AG10803 (cell line): ENCODE measurements at places on chromosomes 5 and 9.
A peak's percentile ranks its signal among the peaks of the same experiment; 100 is the strongest.

- peak; percentile 46 for DNase-seq
These were observed 40.9 kb upstream of the IDNK start for GRCh38 chr9:83582029-83582428.

DNA sequence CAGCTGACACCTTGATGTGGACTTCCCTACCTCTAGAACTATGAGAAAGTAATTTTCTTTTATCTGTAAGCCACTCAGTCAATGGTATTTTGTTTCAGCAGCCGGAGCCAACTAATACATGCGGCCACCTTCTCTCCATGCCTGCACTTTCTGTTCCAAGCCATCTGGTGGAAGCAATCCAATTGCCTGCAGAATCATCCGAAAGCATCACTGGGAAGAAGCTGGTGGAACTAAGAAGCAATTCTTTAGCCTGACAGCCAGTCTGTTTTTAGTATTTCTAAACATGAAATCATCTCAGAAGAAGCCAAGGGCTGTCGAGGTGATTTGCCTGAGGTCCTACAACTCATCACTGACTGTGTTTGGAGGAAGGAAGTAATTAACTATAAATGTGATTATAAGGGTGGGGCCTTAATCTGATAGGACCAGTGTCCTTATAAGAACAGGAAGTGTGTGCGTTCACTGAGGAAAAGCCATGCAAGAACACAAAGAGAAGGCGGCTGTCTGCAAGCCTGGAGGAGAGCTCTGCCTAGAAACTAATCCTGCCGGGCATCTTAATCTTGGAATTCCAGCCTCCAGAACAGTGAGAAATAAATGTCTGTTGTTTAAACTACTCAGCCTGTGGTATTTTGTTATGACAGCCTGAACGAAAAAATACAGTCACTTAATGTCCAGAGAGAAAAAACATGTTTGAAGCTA lies 49.1 kb downstream of the NXNL2 start:
- peak; percentile 75 for DNase-seq

DNA sequence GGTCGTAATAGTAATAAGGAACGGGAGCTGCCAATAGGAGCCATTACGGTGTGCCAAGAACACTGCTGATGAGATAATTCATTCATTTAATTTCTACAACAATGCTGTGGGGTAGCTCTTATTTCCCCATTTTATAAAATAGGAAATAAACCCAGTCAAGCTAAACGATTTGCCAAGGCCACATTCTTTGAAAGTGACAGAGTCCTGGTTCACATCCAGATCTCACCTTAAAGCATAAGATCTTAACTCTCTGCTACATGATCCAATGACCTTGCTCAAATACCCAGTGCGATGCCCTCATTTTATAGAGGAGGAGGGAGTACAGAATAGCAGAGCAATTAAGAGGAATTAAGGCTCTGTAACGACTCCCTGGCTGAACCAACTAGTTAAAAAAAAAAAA lies 5.0 kb downstream of the PDE6A start:
- DNase-seq = no peak

DNA sequence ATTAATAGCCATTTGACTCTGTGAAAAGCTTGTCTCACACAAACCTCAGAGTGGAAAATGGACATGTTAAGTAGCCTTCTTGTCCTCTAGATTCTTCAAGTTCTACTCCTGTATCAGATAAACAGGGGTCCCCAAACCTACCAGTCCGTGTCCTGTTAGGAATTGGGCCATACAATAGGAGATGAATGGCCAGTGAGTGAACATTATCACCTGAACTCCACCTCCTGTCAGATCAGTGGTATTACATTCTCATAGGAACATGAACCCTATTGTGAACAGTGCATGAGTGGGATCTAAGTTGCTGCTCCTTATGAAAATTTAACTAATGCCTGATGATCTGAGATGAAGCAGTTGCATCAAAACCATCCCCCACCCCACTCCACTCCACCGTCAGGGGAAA lies 136.3 kb downstream of the TMEM232 start:
- DNase-seq = peak; percentile 18

- DNase-seq = peak; percentile 100
These were observed 65.3 kb downstream of the CSNK1A1 start for GRCh38 chr5:149485655-149486615.

DNA sequence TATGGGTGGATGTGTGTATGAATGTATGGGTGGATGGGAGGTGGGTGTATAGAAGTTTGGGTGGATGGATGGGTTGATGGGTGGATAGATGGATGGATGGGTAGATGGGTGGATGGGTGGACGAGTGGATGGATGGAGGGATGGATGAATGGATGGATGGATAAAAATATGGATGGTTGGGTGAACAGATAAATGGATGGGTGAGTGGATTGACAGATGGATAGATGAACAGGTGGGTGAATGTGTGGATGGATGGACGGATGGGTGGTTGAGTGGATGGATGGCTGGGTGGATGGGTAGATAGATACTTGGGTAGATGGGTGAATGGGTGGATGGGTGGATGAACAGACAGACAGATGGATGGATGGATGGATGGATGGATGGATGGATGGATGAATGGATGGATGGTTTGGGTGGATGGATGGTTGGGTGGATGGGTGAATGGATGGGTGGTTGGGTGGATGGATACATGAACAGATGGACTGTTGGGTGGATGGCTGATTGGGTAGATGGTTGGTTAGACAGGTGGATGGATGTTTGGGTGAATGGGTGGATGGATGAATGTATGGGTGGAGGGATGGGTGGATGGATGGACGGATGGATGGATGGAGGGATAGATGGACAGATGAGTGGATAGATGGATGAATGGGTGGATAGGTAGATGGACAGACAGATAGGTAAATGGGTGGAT lies 166.8 kb downstream of the IRX2 start:
- DNase-seq = no peak

- DNase-seq = peak; percentile 74
These were observed 19.3 kb downstream of the PPIP5K2 start for GRCh38 chr5:103139264-103139865.

DNA sequence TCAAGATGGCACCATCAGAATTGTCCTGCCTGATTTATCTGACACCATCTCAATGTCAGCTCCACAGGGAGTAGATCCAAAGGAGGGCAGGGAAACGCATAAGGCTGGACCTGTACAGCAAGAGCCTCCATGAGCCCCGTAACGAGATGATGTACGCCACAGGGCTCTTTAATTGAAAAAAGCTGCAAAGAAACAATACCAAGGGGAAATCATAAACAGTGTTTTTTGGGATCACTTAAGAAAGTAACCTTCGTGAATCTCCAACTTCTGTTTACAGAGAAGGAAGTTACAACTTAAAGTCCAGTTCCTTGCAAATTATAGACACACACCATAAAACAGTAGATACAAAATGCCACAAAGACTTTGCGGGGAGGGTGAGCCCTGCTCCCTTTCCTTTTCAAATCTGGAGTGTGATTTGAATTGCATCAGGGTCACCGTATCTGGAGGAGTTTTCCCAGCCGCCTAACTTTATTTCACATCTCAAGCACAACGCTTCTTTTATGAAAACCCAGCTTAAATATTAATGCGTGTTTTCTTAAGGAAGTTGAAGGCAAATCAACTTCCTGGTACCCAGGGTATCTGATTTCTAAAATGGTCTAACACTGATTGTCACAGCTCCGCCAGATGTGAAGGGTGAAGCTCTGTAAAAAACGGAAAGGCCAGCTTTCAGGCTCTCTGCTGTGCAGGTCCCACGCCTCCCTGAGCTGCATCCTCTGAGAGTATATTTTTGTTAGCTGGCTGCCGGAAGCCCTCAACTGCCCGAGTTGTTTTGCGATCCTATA lies 88.9 kb downstream of the EBF1 start:
- peak; percentile 58 for DNase-seq

- DNase-seq = no peak
These were observed 15.3 kb downstream of the ARPC5L start for GRCh38 chr9:124877021-124877782.

DNA sequence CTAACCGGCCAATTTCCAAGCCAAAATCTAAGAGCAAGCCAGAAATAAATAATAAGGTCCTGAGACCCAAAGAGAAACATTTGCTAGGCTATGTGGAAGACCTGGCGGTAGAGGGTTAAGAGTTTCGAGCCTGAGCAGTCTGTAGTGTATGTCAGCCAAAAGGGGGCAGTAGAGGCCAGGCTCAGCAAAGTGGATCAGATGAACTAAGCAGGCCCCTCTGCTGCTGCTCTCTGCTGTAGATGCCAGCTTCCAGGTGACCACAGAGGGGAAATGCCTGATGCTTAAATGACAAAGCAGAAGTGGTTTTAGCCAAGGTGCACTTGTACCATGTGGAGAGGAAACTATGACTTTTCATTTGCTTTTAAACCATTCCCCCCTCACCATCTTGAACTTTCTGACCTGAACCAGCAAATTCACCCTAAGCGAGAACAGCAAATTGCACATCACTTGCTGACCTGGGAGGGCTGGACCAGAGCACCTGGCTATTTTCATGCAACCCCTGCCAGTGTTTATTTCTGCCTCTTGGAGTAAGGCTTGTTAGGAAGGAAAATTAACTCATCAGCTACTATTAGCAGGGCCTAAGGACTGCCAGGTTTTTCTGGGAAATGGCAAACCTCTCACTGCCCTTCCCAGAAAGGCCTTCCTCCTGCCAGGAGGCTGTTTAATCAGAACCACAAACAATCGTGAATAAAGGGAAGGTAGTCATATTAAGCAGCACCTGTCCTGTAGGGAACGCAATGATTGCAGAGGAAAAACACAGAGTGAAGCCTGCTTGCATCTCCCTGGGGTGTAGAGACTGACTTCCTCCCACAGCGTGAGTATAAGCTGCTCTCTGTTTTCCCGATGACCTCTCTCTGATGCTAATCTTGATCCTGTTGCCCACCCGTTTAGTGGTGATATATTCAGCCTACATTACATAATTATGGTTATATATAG lies 818.2 kb downstream of the TLR4 start:
- peak; percentile 74 for DNase-seq

DNA sequence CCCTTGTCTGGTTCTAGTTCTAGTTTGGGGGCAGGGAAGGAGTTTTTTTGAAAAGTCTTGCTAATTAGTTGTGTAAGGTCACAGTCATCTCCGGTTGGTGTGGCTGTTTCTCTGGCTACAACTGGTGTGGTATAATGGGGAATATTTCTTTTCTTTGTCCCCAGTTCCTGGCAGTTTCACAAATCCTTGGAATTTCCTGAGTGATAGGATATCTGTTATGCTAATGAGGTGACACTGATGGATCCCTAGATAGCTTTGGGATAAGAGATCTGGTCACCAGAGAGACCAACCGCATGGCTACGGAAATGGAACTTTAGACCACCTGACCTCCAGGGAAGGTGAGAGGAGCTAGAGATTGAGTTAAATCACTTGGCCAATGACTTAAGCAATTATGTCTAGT lies 494.6 kb downstream of the ARHGEF28 start:
- no peak for DNase-seq

DNA sequence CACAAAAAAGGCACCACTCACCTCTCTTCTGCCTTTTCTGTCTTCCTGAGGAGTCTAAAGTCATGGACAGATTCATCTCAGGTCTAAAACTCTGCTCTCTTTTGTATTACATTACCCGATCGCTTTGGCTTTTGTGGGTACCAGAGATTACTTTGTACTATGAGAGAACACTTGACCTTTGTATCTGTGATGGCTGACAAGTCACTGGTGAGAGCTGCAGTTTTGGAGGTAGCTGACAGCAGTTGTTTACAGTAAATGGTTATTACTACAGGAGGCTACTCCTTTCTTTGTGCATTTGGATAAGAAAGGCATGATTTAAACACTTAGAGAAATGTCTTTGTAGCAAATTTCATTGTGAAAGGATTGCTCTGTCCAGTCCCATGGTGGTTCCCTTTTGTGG lies 307.3 kb downstream of the FBXL17 start:
- DNase-seq = no peak

DNA sequence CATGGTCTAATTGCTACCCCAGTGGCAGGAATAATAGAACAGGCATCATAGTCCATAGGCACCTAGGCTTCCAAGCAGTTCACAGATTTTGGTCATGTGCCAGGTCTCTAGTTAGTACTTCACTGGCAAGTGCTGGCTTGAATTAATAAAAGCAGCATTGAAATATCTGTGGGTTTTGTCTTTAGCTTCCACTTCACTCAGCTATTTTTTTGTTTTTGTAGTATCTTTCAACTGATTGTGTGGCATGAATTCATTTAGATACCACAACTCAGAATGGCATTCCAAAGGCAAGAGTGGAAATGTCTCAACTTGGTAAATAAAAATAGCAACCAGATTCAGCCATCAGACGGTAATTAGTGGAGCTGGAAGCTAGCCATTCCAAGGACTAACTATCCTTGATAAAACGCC lies 27.9 kb upstream of the ITGA2 start:
- peak; percentile 79 for DNase-seq

GRCh38 chr9:124415852-124416484 lies 726 bp upstream of the PSMB7 start:
- no peak for DNase-seq

GRCh38 chr9:23123048-23123632 lies 676.5 kb downstream of the DMRTA1 start:
- peak; percentile 22 for DNase-seq

- no peak for DNase-seq
These were observed 72.0 kb downstream of the NUP214 start for GRCh38 chr9:131197160-131197911.

DNA sequence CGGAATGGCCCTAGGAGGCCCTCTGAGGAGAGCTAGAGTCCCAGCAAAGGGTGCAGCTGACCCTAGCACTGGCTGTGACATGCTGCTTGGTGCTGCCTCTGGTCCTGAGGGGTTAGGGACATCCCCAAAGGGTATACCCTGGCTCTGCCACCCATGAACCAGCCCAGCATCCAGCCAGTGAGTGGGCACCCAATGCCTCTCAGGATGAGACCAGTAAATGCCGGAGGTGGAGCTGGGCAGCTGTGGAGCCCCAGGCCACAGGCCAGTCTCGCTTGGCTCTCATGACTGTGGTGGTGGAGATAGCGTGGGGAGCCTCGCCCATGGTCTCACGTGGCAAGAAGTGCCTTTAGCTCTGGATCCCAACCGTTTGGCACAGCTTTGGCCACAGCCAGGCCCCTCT lies 3.7 kb upstream of the CEL start:
- no peak for DNase-seq

GRCh38 chr5:88686726-88687125 lies 196.3 kb downstream of the MEF2C start:
- no peak for DNase-seq
